ENCODE measurements at places on chromosomes 4 and X.

GRCh38 chrX:130079824-130080406 lies 30.4 kb downstream of the ELF4 start:
- DNase-seq = peak; percentile 81

GRCh38 chr4:13306356-13306755 lies 177.8 kb downstream of the RAB28 start:
- no peak for DNase-seq

GRCh38 chr4:86493460-86493859 lies 100.7 kb upstream of the PTPN13 start:
- peak; percentile 70 for DNase-seq

DNA sequence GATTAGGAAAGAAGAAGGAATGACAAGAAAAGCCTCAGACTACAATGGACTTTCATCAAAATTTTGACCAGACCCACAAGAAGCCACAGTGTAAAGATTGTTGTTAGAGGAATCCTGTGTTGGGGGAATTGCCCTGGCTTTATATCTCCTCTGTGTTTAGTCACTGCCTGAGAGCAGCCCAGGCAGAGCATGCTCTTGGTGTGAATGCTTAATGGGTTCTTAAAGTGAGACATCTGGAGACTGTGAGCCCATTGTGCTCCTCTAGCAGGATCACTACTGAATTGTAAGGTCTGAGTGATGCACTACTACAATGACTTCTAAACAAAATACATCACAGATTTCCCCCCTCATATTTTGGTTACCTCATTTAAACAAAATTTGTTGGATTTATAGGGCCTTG lies 1860.5 kb upstream of the ADGRL3 start:
- no peak for DNase-seq

- DNase-seq = no peak
Measured at GRCh38 chr4:78767350-78767749, 8.8 kb upstream of the BMP2K start.

- DNase-seq = no peak
Measured at GRCh38 chr4:137853424-137853823, 321.1 kb upstream of the PCDH18 start.

- no peak for DNase-seq
Measured at GRCh38 chr4:27763830-27764525, 903.3 kb downstream of the STIM2 start.
